Stimulated activated CD8-positive, alpha-beta memory T cell treated with anti-CD3 and anti-CD28 coated beads, Interleukin-7, amount 100 ng/mL, for 1 hour (primary cell): ENCODE measurements at places on chromosomes 12 and 14.
A peak's percentile ranks its signal among the peaks of the same experiment; 100 is the strongest.

DNA sequence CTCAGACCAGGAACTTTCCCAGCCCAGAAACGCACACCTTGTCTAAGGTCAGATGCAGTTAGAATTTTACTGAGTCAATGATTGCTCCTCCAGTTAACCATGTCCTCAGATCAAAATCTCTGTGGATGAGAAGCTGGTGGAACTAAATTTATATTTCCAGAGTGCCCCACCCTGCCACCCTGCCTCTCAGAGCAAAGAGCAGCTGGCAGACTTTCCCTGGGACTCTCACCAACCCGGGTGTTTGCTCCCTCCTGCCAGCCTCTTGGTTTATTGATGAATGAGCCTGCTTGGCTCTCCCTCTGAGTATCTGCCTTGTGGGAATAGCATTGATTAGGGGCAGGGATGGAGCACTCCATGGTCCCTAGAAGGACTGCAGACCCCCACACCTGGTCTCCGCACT lies 5.9 kb upstream of the KRT1 start:
- no peak for DNase-seq

DNA sequence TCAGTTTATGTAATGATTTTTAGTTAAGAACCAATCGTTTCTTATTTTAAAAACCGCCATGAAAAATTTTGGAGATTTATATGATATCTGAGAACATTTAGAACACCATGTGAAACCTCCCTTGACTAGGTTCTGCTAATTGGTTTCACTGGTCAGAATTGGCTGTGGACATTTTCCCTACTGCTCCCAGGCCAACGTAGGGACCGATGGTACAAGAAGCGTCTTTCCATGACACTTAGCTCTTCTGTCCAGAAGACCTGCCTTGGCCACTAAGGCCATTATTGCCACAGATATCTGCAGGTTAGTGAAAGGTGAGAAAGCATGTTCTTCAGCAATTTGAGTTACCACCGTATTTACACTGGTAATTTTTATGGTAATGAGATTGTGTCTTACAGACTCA lies 424.0 kb downstream of the TMEM117 start:
- no peak for DNase-seq

DNA sequence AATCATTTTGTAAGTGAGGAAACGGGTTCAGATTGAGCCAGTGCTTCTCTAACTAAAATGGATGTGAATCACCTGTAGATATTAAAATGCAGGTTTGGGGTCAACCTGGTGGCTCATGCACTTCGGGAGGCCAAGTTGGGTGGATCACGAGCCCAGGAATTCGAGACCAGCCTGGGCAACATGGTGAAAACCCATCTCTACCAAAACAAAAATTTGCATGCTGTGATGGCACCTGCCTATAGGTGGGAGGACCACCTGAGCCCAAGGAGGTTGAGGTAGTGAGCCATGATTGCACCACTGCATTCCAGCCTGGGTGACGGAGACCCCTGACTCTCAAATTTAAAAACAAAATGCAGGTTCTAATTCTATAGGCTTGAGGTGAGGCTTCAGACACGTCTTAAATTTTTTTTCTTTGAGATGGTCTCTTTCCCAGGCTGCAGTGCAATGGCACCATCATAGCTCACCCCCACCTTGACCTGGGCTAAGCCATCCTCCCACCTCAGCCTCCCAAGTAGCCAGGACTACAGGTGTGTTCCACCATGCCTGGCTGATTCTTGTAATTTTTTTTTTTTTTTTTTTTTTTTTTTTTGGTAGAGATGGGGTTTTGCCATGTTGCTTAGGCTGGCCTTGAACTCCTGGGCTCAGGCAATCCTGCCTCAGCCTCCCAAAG lies 9.0 kb downstream of the TUBA1C start:
- no peak for DNase-seq

GRCh38 chr12:1218369-1218768 lies 227.3 kb downstream of the ERC1 start:
- no peak for DNase-seq

GRCh38 chr14:46661728-46662127 lies 10.1 kb upstream of the RPL10L start:
- DNase-seq = no peak

DNA sequence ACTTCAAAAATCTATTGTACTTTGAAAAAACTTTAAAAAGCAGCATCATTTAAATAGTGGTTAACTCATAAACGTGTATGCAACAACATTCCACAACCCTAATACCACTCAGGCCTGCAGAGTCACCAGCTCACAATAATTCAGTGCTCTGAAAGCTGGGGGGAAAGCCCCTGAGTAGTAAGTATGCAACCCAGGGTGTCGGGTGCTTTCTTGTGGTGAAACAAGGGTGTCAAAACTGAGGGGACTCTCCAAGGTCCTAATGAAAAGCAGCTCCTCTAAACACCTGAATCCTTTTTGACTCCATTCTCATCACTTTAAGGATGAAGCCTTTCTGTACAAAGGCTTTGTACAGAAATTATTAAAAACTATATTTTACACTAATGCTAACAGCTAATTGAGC lies 33.7 kb downstream of the FGFR1OP2 start:
- DNase-seq = peak; percentile 17

GRCh38 chr14:60327447-60328331 lies 78.7 kb downstream of the PPM1A start:
- DNase-seq = no peak

DNA sequence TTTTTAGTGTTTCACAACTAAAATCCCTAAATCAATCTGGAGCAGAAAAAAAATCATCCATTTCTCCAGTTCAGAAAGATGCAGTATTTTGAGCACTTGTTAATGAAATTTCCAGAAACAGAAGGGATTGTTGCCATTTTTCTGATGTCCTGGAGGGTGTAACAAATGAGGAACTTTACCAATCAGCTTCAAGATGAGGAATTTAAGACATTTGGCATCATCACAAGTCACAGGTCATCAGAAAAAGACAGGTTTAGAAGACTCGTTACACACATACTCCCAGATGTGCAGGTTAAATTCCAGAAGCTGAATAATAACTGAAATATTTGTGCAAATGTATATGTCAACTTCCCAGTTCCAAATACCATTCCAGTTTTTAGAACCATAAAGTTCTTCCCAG lies 482 bp upstream of the PSMC1 start:
- DNase-seq = no peak

DNA sequence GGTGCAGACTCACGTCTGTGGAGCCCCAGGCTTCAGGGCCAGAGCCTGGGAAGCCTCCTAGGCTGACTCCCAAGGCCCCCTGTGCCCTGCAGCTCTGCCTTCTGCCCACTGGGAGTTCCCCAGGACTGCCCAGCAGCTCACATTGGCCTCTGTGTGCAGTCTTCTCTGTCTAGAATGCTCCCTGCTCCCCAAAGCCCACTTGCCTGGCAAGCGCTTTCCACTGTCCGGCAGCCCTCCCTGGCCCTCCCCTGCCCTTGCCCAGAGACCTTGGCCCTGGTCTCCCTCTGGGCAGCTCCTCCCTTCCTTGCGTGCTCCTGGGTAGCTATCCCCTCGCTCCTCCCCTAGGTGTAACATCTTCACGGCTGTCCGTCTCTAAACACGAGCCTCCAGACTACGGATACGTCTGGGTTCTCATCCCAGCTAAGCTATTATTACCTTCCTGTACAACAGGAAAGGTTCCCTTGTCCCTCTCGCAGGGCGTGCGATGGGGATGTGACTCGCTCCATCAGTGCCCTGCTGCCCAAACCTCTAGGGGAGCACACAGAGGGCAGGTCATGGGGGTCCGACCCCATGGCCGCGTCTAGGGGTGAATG lies 325.5 kb upstream of the RTL1 start:
- DNase-seq = no peak

DNA sequence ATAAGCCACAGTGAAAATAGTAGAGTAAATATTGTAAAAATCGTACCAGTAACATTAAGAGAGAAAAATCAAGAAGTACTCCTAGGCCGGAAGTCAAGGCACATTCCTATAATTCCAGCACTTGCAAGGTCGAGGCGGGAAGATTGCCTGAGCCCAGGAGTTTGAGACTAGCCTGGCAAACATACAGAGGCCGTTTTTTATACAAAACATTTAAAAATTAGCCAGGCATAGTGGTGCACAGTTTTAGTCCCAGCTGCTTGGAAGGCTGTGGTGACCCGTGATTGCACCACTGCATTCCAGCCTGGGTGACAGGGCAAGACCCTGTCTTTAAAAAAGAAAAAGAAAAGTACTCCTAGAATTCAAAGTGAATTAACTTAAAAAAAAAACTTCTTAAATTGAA lies 341.8 kb downstream of the C12orf50 start:
- no peak for DNase-seq

DNA sequence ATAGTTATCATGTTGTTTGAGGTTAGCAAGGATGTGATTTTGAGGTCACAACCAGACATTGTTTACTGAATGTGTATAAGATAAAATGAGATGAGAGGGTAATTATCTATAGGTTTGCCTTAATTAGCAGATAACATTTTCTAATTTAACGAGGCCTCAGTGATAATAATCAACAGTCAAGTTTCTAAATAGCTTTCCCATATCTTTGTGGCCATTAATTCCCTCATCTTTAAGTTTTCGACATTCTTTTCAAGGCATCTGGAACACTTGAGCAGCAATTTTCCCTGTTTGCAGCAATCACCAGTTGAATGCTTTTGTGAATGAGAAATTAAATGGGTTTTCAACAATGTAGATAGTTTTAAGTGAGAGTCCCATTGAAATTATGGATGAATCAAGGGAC lies 304.1 kb downstream of the SYT1 start:
- no peak for DNase-seq

GRCh38 chr14:94470311-94470710 lies 5.7 kb downstream of the SERPINA9 start:
- no peak for DNase-seq

DNA sequence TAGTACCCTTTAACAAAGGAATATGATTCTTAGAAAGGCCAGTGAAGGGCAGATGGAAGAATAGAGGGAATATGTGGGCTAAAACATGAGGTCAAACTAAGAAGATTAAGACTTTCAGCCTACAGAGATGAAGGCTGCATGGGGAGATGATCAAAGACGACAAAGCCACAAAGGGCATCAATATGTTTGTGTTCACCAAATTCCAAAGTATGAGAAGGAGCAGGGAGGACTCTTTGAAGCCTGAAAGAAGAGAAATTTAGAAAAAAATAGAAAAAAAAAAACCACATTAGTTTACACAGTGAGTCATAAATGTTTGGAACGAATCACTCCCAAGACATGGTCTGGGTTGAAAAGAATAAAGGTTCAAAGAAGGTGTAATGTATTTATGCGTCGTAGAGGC lies 131.8 kb downstream of the NEDD1 start:
- no peak for DNase-seq

DNA sequence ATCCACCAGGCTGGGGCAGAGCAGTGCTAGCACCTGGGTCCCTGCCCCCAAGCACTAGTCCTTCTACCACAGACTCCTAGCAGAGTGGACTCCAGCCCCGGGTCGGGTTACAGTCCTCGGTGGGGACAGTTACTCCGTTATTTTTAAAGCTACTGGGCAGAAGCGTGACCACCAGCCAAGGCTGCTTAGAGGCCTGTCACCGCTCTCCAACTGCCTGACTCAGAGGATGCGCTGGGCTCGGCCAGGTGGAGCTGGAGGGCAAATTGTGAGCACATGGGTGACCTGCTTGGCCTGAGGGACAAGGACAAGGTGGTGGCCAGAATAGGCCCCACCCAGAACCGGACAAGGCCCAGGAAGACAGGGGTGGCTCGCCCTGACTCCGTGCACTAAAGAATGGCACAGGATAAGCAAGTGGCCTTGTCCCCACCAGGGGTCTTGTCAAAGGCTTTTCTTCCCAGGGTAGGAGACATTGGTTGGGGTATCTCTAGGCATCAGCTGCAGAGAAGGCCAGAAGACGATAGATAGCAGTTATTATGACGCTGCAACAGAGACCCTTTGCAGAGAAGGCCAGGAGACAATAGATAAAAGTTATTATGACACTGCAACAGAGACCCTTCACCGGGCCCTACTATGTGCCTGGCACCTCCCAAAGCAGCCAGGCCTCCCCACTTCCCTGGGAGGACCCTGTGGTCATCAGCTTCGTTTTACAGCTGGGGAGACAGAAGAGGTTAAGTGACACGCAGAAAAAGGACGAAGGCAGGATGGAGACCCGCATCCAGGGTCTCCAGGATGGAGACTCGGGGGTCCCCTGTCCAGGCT lies 1.6 kb downstream of the ABCB9 start:
- DNase-seq = no peak

GRCh38 chr12:938810-939209 lies 10.7 kb downstream of the RAD52 start:
- DNase-seq = no peak

DNA sequence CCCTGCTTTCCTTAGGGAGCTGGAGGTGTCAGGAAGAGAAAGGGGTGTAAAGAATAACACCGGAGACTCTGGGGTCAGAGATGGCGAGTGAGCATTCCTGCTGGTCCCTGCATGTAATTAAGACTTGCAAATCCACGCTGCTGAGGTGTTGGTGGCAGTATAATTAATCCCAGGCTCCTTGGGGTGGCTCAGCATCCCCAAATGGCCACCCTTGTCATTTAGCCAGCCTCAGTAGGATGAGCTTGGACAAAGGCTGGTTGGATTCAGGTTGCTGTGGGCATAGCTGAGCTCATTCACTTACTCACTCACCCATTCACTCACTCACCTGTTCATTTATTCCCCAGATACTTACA lies 174.4 kb upstream of the RPH3A start:
- DNase-seq = no peak

DNA sequence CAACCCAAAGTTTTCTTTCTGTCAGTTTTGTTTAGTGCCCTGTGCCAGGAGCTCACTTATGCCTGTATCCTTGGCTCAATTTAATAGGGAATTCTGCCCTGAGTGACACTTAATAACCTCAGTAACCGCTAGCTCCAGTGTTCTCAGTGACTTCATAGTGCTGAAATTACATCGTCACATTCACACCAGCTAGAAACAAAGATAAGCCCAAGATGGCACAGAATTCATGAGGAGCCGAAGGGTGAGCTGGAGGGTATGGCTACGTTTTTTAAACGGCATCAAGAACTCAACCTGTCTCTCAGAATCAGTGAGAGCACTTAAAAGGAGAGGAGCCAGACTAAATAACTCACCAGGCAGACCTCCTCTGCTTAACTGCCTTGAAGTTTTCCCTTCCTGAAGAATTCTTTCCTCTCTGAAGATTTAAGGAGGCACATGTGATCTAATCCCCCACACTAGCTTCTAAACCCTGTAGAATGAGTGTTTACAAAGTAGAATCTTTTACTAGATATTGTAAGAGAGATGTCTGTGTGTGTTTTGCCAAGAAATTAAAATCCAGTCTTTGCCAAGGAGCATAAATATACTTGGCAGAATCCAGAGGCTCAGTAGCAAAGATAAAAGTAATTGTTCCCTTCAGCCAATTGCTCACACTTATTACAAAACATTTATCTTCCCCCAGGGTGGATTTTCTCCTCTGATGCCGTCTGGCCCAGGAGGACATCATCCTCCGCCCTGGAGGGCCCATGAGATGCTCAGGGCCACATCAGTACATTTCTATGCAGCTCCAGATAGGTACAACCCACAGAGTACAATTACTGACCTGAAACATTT lies 37.3 kb downstream of the PTGER2 start:
- no peak for DNase-seq

DNA sequence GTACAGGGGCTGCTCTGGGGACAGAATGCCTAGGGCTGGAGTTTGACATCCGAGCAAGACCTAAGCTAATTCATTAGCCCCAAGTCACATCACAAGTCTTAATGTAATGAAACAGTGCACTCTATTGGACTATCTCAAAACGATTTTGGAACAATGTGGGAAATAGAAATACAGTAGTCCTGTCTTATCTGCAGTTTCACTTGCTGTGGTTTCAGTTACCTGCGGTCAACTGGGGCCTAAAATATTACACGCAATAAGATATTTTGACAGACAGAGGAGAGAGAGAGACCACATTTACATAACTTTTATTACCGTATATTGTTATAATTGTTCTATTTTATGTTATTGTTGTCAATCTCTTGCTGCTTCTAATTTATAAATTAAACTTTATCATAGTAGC lies 21.1 kb downstream of the MOAP1 start:
- DNase-seq = no peak
